ENCODE measurements at places on chromosomes 3 and 15. TPM values are rescaled to one million over a fixed set of nuclear protein-coding genes. Genes with fewer than 3 reads are reported as not detected.

GLCE gene
- 12.7 TPM for total RNA-seq

CMTM7 gene
- 71.4 TPM for total RNA-seq

GRCh38 chr3:39051649-39052561, at the start of the genes SCN11A and WDR48:
Gene SCN11A, minus strand, starts transcription at chr3:39051944. Its CDS starts 101,582 bp downstream, at chr3:38950362.
Gene WDR48, plus strand, starts transcription at chr3:39052016. Its CDS starts 10 bp downstream, at chr3:39052026.
- DNase-seq, result peak; percentile 54

- DNase-seq, result no peak
These were observed 64.8 kb downstream of the FAM43A start for GRCh38 chr3:194750491-194750828.

NUP210 gene
- 56.9 TPM for total RNA-seq

ADCY5 gene
- 2.7 TPM for total RNA-seq

- DNase-seq, result no peak
These were observed 287.5 kb downstream of the ZPLD1 start for GRCh38 chr3:102722317-102722716.

DNA sequence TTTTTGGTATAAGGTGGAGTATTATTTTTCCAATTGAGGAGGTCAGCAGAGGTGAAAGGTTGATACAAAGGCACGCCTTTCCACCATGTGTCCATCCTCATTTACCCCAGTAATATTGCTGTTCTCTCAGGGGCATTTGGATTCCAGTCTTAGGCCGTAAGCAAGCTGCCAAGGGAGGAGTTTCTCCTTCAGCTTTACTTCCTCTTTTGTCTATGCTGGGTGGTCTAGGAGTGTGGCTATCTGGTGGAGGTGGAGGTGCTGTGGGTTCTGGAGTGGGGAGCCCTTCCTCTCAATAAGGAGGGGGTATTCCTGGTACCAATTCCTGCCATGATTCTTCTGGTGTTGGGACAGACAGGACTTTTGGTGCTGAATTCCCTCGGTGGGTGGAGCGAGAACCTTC, 340.6 kb downstream of the KCNH8 start:
- no peak for DNase-seq

TRAT1 gene
- total RNA-seq, result not detected

GRCh38 chr3:43451670-43452254, 165.4 kb downstream of the SNRK start:
- no peak for DNase-seq

DNA sequence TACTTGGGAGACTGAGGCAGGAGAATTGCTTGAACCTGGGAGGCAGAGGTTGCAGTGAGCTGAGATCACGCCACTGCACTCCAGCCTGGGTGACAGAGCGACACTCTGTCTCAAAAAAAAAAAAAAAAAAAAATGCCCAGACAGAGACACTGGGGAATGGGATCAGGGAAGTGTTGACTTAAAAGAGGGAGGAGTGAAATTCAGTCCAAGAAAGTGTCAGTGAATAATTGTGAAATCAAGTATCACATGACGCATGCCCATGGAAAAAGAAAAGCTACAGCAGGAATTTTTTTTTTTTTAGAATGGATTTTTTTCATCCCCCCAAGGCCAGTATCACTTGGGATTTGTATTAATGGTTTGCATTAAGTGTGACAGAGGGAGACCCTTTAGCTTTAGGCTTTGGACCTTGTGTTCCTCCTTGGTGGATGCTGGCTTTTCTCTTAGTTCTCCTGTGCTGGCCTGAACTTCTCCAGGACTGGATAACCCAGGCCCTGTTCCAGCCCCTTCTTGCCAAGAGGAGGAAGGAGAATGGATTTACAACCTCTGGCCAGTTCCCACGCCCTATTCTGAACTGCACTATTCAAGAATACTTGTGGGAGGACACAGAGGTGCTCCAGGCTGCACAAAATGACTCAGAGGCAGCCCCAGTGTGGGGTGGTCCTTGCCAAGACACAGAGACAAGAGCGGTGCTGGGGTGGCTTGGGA, 36.7 kb upstream of the ZNF774 start:
- no peak for DNase-seq

RBP2 gene
- not detected for total RNA-seq

GRCh38 chr3:184570035-184570434, 8.4 kb downstream of the EPHB3 start:
- DNase-seq, result no peak

- no peak for DNase-seq
These were observed 4.1 kb upstream of the HDAC11 start for GRCh38 chr3:13475871-13476590.

RYR3 gene
- 0.75 TPM for total RNA-seq

LYZL4 gene
- not detected for total RNA-seq

- DNase-seq, result no peak
These were observed 17.8 kb downstream of the EDEM1 start for GRCh38 chr3:5205165-5205941.

GRCh38 chr3:69091389-69092029, 6.8 kb downstream of the ARL6IP5 start:
- DNase-seq, result no peak

Measured in epithelial cell of proximal tubule (primary cell).